Stimulated activated CD8-positive, alpha-beta memory T cell treated with anti-CD3 and anti-CD28 coated beads, Interleukin-15, amount 100 ng/mL, for 24 hours (primary cell): ENCODE measurements at places on chromosomes 16 and 17.

- DNase-seq: no peak
Observed at GRCh38 chr17:57034807-57035754, 50.0 kb upstream of the AKAP1 start.

- DNase-seq: no peak
Observed at GRCh38 chr16:54774768-54775167, 155.9 kb upstream of the IRX5 start.

GRCh38 chr16:84532855-84533486 is 28.5 kb upstream of the MEAK7 start:
- DNase-seq: no peak

- DNase-seq: no peak
Observed at GRCh38 chr16:783404-784161, 4.6 kb downstream of the RPUSD1 start.

DNA sequence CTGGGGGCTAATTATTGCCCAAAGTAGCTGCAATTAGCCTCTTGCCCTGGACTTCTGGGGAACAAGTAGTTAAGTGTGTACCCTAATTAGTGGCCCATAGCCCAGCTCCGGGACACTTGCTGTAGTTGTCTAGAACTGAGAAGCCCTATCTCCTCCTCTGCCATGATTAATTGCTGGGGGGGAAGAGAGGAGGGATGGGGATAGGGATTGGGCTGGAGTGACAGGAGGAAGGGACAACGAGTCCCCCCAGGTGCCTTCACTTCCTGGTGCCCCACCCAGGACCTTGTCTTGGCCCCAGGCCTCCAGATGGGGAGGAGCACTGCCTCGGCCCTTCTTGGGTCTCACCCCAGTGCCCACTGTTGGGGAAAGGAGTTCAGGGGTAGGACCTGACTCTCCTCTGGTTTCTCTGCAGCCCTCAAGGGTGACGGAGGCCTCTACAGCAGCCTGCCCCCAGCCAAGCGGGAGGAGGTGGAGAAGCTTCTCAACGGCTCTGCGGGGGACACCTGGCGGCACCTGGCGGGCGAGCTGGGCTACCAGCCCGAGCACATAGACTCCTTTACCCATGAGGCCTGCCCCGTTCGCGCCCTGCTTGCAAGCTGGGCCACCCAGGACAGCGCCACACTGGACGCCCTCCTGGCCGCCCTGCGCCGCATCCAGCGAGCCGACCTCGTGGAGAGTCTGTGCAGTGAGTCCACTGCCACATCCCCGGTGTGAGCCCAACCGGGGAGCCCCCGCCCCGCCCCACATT is 17.4 kb downstream of the NGFR start:
- no peak for DNase-seq

DNA sequence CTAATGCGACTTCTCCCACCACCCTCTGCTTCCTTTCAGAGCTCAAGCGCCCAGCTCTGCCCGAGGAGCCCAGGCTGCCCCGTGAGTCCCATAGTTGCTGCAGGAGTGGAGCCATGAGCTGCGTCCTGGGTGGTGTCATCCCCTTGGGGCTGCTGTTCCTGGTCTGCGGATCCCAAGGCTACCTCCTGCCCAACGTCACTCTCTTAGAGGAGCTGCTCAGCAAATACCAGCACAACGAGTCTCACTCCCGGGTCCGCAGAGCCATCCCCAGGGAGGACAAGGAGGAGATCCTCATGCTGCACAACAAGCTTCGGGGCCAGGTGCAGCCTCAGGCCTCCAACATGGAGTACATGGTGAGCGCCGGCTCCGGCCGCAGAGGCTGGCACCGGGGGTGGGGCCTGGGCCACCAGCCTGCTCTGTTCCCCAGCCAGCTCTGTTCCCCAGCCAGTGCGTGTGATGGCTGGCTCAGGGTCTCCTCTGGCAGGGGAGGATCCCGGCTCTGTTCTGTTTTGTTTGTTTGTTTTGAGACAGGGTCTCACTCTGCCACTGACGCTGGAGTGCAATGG is 18.7 kb downstream of the CRISPLD2 start:
- DNase-seq: no peak

- DNase-seq: no peak
Observed at GRCh38 chr17:50561746-50562141, 1.2 kb downstream of the CACNA1G start.

GRCh38 chr17:16507918-16508533 is 16.0 kb upstream of the LRRC75A start:
- DNase-seq: no peak

- DNase-seq: no peak
Observed at GRCh38 chr16:58280846-58281301, 14.0 kb downstream of the PRSS54 start.

GRCh38 chr17:21823643-21824042 is 131.3 kb downstream of the KCNJ18 start:
- DNase-seq: no peak

DNA sequence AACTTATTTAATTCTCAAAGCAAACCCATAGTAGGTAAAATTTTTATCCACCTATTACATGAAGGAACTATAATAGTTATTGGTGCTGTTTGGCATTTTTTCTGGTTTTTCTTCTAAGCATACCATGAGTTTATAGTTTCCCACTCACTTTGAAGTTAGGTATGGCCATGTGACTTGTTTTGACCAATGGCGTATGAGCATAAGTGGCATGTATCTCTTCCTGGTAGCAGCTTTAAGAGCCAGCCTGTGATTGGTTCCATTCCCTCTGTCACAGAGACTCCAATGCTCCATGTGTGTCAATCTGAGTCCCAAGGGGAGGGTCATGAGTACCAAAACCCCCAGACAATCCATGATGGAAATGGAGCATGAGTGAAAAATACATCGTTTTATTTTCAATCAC is 282.9 kb upstream of the N4BP1 start:
- DNase-seq: no peak

DNA sequence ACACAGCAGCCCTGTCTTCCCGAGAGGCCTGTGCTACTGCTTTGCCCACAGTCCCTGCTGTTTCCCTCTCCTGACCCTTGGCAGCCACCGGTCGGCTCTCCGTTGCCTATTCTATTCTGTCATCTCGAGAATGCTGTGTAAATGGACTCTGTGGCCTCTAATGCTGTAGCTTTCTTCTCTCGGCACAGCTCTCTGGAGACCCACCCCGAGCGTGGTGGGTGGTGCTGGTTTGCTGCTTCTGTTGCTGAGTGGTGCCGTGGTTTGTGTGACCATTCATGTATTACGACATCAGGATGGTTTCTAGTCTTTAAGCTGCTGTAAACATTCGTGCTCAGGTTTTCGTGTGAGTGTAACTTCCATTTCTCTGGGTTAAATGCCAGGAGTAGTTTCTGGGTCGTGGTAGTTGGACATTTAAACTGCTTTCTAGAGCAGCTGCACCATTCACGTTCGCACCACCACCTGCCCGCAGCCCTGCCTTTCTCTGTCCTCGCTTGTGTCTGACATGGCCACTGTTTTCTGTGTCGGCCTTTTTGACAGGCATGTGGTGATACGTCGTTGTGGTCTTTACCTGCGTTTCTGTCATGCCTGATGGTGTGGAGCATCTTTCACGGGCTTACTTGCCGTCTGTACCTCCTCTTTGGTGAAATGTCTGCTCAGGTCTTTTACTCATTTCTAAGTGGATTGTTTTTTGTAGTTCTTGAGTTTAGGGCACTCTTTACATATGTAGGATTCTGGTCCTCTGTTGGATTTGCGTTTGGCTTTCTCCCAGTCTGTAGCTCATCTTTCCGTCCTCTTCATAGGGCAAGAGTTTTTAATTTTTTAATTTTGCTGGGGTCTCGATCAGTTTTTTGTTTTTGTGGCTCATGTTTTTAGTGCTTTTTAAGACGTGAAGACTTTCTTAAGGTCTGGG is 47.7 kb upstream of the ZNF750 start:
- DNase-seq: no peak

DNA sequence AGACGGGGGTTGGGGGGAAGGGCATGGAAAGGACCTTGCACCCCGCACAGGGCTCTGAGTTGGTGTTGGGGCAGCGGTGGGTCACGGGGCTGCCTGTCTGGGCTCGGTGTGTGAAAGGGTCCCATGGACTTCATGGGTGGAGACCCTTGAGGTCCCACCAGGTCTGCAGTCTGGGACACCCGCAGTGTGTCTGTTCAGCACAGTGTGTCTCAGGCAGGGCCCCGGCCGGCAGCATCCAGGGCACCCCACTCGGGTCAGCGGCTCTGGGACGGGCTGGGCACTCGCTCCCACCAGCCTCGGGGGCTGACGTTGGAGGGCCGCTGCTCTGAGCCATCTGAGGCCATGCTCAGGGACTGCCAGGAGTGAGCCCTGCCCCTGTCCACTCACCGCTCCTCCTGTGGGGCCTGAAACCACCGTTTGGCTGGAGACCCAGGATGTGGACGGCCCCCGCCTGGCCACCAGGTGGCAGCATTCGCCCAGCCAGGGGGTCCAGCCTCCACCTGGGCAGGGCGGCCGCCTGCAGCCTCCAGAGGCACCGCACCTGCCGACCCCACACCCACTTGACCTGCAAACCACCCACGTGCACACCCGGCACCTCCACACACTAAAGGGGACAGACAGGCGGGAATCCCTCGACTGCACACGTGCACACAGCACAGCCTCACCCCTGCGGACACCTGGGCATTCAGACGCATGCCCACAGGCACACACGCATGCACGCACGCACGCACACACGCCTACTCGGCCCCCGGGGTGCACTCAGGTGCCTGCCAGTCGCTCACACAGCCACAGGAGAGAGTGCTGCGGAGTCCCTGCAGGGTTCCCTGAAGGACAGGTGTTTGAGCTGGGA is 10.1 kb upstream of the ZFPM1 start:
- DNase-seq: peak; percentile 63

GRCh38 chr17:17122781-17123483 is 80.7 kb downstream of the MPRIP start:
- no peak for DNase-seq
